ENCODE measurements at places on chromosomes 12 and 14.

GRCh38 chr12:91007531-91008290, 2.9 kb upstream of the EPYC start:
- DNase-seq = no peak

DNA sequence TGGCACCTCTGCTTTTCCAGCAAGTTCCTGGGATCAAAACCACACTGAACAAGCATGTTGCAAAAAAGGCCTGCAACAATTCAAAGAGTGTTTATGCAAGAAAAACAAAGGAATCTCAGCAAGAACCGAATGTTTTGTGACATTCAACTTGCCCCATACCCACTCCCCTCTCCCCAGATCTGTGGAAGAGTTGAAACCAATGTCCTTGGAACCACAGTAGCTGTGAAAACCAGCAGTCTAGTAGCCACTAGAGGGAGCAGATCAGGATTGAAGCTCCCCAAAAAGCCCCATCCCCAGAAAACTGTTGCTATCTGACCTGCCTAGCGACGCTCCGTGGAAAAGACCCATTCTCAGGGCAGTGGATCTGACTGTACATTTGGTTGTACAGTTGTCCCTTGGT, 27.1 kb downstream of the PRKAB1 start:
- no peak for DNase-seq

DNA sequence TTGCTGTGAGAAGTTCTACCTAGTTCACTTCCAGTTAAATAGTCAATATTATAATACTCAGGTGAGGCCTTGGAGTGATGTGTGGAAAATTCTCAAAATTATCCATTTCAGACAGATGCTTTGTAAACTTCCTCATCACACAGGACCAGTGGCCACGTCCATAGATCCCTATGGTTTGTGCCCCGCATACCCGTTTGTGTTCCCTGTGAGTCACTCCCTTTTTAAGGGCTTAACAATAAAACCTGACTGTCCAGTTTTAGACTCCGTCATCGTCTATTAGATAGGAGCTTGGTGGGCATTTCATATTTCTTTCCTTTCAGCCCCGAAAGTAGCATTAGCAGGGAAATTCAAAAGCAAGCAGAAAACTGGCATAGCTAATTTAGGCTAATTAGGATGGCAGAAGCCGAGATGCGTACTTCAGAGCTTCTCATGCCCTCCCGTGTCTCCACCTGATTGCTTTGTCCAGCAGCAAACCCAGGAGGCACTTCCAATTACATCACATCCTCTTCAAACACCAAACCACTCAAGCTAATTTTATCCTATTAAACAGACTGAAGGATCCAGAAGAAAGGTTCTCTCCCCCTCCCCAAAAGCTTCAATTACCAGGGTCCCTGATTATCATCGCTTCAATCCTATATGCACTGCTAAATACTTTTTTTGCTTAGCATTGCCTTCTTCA, 186.6 kb upstream of the OTX2 start:
- DNase-seq = no peak

GRCh38 chr12:131494216-131494615, 216.7 kb upstream of the SFSWAP start:
- no peak for DNase-seq

DNA sequence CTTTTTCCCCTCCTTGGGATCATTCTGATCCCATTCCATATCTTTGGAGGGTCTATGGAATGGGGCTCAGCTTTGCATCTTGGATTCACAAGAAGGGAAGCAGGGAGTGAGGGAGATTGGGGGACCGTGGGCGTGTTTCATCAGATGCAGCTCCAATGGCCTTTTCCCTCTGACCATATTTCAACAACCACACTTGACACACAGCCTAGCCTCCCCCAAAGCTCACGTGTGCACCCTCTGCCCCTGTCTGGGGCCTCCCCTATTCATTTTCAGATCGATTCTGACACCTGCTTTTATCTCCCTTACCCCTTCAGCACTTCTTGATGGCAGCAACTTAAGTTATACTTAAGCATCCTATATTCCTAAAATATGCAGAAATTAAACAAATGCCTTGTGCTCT, 126.6 kb downstream of the CHST11 start:
- DNase-seq = no peak

- no peak for DNase-seq
These were observed 271.4 kb downstream of the RASSF9 start for GRCh38 chr12:85564786-85565185.

DNA sequence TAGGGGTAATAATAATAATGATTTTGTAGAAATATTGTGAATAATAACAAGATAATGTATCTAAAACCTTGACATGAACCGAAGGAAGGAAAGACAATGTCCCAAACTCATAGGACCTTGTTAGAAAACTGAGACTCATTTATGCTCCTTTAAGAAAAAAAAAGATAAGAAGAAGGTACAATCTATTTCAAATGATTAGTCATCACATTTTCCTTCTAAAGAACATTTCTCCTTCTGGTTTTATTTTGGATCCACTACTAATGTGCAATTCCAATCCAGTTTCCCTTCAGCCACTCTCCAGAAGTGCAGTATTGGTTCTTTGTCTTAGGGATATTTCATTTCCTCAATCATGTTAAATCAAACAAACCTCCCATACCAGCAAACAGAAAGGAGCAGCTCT, 526.7 kb downstream of the FUT8 start:
- DNase-seq = no peak

GRCh38 chr12:11904124-11904523, 166.6 kb upstream of the BCL2L14 start:
- no peak for DNase-seq

GRCh38 chr14:44898551-44898950, 63.2 kb downstream of the KLHL28 start:
- DNase-seq = no peak
